ENCODE measurements at places on chromosomes 13 and 19. TPM values are rescaled to one million over a fixed set of nuclear protein-coding genes. Genes with fewer than 3 reads are reported as not detected.

GRCh38 chr13:108682714-108683113 is 53.3 kb downstream of the MYO16 start:
- DNase-seq: no peak

DNA sequence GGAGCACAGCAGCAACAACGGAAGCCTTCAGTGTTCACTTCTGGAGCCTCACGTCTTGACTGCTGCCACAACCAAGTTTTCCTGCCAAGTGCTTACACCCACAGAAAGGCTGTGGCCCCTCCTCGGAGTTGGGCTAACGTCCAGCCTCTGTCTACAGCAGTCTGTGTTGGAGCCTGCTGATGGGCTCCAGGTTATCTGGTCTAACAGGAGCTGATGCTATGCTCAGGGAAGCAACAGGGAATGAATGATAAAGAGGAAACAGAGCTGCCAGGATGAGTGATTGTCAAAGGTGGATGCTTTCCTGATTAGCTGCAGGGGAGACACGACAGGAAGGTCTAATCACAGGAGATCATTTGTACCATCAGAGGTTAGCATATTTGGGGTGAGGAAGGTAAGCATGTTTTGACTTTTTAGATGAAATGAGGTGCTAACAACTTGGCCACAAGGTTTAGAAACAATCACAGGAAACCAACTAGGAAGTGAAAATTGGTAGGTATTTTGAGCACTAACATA is 53.8 kb upstream of the RCBTB2 start:
- peak; percentile 75 for DNase-seq

GRCh38 chr13:34941436-34941834 is 635 bp upstream of the NBEA start:
- DNase-seq: no peak

- DNase-seq: no peak
Measured at GRCh38 chr19:54481326-54481930, 8.3 kb upstream of the CDC42EP5 start.

GRCh38 chr13:67410645-67411044 is 180.5 kb upstream of the PCDH9 start:
- no peak for DNase-seq

DNA sequence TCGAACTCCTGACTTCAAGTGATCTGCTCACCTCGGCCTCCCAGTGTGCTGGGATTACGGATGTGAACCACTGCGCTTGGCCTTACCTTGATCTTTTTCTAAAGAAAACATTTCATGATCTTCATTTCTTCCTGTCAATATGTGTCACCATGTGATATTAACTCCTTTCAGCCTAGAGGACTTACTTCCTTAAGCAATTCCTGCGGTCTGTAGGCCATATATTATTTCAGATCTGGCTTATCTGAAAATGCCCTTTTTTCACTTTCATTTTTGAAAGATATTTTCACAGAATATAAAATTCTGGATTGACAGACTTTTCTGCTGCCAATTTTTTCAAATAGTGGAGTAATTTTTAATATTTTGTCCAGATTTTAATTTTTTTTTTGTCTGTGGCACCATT is 2.0 kb upstream of the GPR32 start:
- DNase-seq: no peak

Gene ZNF177
- total RNA-seq: 2.4 TPM

DNA sequence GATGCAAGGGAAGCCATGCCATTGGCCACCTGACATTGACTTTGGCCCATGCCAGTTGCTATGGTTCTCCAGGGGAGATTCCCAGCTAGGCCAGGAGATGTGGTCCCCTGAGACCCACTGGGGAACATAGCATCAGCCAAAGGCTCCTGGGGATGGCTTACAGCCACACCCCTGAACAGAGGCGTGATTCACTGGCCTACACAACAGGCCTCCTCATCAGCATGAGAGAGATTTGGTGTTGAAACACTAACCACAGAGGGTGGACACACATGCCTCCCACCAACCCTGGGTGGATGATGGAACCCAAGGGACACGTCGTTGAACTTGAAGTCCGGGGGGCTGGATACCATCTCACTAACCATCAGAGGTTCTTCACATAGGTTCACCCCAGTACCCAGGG is 14.4 kb downstream of the IQCN start:
- DNase-seq: no peak

- no peak for DNase-seq
Measured at GRCh38 chr13:111533900-111534683, 213.7 kb downstream of the TEX29 start.

GRCh38 chr19:48481846-48482639 is 12.9 kb downstream of the CYTH2 start:
- DNase-seq: no peak

DNA sequence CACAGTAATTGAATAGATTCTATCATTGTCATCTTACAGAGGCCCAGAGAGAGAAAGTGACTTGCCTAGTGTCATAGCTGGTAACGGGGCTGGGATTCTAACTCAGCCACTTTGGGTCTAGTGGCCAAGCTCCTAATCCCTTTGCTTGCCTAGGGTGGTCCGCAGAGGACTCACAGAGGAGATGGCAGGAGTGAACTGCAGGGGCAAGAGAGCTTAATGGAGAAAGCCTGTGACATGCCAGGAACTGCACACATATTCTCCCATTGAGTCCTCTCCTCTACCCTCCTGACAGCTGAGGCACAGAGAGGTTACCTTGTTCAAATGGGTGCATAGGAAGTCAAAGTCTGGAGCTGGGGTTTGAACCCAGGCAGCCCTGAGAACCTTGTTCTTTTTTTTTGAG is 2.7 kb downstream of the LSR start:
- no peak for DNase-seq

- DNase-seq: no peak
Measured at GRCh38 chr13:31913459-31913858, 118.1 kb upstream of the FRY start.

Gene TNFSF13B
- 1.6 TPM for total RNA-seq

Gene C5AR2
- total RNA-seq: 0.78 TPM

Gene CCDC9
- 16.3 TPM for total RNA-seq

DNA sequence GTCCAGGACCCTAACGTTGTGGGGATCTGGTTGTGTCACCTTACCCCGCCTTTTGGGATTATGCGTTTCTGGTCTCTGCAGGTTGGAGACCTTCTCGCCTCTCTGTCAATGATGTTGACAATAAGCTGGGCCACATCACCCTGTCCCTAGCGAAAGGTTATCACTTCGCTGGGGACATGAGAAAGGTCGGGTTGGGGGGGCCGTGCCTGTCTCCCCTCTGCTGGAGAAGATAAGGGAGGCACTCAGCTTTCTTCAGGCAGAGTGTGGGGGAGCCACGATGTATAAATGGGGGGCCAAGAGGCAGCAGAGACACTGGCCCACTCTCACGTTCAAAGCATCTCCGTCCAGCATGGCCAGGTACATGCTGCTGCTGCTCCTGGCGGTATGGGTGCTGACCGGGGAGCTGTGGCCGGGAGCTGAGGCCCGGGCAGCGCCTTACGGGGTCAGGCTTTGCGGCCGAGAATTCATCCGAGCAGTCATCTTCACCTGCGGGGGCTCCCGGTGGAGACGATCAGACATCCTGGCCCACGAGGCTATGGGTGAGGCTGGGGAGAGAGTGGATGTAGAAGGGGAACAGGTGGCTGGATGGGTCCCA is at the start of gene RLN3:
TSS of gene RLN3 (plus strand) at position 293 of the 595 bp plus-strand sequence. CDS start at position 350, 57 bp downstream.
- no peak for DNase-seq

- DNase-seq: no peak
Measured at GRCh38 chr13:95245071-95245470, 56.2 kb downstream of the ABCC4 start.

DNA sequence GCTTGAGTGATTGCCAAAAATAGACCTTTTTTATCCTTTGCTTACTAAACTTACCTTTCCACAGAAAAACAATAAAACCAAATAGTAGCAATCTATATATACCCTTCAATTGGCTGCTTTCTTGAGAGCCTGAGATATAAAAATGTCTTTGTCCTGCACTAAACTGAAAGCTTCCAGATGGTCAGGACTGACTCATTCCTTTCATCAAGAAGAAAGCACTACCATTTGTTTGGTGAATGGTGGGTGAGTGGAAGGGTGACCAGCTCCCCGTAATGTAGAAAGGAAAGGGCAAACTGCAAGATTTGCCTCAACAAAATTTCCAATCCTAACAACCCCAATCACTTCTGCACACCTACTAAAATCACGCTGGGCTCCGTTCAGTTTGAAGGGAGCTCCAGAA is 67.8 kb downstream of the SACS start:
- DNase-seq: no peak

Gene PRRG2
- total RNA-seq: 0.70 TPM
